ENCODE measurements at places on chromosomes 5 and 9. TPM values are rescaled to one million over a fixed set of nuclear protein-coding genes. Genes with fewer than 3 reads are reported as not detected.

DNA sequence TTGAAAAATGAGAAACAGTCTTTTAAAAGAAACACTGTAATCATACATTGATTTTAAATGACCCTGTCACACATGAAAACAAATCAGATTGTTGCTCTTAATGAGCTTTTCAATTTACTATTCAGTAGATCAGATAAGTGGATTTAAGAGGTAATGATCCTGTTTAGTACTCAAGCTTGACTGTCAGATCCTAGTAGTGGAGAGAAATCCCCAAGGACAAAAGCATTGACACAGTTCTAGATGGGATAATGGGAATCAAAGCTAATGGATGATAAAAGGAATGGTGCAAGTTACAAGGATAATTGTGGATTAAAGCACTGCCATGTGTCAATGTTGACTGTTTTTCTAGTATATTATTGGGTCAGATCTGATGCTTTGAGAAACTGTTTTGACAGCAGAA, 142.3 kb upstream of the TLX3 start:
- DNase-seq = peak; percentile 35

The MYMK gene
- total RNA-seq = not detected

The C5orf63 gene
- 1.5 TPM for total RNA-seq

DNA sequence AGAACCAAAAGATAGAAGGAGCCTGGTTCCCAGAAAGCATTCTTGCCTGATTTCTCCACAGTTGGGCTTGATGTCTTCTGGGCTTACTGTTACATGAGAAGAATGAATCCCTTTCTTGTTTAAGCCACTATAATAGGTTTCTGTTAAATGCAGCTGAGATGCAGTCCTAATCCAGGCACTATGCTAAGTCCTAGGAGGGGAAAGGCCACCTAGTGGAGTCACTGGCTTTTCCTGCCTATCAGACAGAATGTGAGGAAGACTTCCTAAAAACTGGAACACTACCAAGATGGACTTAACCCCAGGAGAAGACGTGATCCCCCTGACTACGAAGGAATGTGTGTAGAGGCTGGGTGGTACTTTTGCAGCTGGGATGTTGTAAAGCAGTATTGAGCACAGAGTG, 34.3 kb upstream of the FSD1L start:
- DNase-seq = peak; percentile 68

DNA sequence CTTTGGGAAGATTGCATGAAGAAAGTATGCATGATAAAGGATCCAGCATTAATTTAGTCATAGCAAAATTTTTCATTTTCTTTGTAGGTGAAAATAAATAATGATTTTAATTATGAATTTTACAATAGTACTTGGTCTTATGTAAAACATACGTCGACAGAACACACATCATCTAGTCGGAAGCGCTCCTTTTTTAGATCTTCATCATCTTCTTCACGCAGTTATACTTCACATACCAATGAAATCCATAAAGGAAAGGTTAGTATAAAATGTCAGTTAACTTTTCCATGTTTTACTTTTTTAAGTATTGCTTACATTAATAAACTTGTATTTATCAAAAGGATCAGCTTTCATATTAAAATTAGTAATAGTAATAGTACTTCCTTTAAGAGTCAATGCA, 35.8 kb downstream of the C7 start:
- DNase-seq = no peak

DNA sequence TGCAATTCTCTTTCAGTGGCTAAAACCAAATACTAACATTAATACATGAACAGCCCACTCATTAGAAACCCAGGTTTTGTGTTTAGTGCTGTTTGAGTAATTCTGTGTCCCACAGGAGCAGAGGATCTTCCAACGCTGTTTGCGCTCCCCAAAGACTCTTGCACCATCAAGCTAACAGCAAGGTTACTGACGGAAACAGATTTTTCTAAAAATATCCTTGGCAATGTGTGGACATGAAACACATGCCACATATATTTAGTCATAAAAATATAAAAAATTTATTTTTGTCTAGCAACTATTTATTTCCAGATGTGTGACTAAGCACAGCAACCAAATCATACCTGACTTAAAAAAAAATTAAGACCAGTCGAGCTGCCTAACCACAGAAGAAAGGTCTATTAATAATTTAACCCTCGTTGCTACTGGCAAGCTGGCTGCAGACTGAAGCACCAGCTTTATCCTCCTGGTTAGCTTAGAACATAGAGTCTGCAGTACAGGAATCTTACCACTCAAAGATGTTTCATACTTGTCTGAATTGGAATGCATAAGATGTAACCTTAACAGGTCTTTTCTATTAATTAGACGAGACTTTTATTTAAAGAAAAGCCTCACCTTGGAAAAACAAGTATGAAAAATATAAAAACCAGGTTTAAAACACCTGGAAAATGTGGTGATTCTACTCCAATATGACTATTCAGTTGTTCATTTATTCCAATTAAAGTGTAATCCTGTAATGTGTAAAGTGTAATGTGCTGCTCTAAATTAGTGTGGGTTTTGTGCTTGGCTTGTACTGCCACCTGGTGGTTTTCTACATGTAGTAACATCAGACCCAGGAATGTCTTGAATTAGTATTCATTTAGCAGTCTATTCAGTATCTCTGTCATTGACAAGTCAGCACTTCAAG, 272.5 kb downstream of the EPB41L4A start:
- peak; percentile 78 for DNase-seq

DNA sequence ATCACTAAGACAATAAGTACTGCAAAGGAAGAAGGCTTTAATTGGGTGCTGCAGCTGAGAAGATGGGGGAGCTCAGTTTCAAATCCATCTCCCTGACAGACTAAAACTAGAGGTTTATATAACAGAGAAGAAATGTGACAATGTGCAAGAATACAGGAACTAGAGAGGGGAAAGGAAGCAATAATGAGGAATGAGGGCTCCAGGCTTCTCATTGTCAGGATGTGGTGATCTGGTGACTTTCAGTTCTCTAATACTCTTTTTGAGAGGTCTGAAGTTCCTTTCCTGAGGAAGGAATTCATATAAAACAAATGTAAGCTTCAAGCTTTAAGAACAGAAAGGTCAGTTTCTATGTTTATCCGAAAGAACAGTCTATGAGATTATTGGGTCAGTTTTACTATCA, 42.5 kb upstream of the SPATA31E1 start:
- DNase-seq = no peak

The FANCG gene
- 97.1 TPM for total RNA-seq

DNA sequence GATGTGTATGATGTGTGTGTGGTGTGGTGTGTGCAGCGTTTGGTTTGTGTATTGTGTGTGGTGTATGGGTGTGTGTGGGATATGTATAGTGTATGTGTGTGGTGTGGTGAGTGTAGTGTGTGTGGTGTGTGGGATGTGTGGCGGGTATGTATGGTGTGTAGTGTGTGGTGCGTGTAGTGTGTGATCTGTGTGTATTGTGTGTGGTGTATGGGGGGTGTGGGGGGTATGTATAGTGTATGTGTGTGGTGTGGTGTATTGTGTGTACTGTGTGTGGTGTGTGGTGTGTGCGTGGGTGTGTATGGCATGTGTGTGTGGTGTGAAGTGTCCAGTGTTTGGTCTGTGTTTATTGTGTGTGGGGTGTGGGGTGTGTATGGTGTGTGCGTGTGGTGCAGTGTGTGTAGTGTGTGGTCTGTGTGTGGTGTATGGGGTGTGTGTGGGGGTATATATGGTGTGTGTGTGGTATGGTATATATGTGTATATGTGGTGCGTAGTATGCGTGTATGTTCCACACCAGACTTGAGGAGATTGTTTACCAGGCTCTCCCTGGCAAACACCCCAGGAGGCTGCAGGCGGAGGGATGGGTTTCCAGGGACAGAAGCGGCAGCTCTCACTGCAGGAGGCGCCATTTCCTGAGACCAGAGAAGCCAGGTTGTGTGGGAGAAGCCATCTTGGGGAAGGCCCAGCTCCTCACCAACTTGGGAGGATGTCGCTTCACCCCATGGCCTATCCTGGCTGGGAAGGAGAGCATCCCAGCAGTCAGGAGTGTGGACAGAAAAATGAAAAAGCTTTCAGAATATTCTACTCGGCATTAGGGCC, 138.1 kb downstream of the NXNL2 start:
- DNase-seq = peak; percentile 18

- DNase-seq = no peak
These were observed 49.5 kb upstream of the SUSD1 start for GRCh38 chr9:112224401-112225289.

The BTNL3 gene
- total RNA-seq = 0.34 TPM

DNA sequence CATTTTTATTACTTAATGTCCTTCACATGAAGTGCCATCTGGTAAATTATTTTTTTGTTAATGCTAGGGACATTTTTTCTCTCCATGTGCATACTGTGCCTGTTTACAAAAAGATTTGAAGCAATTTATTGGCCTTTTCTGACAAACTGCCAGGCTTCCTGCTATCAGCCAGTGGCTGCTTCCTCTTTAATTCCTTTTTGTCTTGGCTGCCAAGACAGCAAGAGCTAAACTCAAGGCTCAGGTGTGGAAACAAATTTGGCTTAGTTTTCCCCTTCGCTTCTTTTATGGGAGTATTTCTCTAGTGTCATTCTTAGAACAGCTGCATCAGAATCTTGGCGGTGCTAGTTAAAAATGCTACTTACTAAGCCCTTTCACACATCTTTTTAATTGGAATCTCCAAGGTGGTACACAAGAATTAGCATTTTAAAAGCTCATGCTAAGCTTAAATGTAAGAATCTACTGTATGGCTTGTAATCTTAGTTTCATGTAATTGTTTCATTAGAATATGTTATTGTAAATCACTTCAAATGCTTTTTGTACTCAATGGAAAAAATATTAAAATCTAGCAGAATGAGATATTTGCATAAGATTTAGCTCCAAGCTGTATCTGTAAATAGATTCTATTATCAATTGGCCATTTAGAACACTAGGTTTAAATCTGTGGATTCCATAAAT, 134.2 kb upstream of the RASGRF2 start:
- no peak for DNase-seq

DNA sequence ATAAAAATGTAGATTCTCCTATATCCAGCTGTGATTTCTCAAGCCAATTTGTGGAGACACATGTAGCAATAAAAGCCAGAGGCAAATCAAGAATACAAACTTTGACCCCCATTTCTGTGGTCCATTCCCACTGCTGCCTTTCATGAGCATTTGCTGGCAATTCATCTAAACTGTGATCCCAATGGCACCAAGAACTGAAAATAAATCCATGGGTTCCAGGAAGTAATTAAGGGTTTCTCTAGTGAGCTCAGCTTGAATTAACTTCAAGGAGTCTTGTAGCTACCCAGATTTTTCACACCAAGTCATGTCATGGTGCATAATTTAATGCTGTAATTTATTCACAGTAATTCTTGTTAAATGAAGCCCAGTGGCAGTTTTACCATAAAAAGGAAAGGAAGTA, 145.0 kb upstream of the SMC2 start:
- DNase-seq = no peak

The CCIN gene
- total RNA-seq = not detected

The ABLIM3 gene
- total RNA-seq = not detected

The ARL14EPL gene
- not detected for total RNA-seq

GRCh38 chr9:126677188-126678084, 63.7 kb downstream of the LMX1B start:
- peak; percentile 36 for DNase-seq

The C5orf58 gene
- total RNA-seq = not detected

The CATSPER3 gene
- not detected for total RNA-seq

DNA sequence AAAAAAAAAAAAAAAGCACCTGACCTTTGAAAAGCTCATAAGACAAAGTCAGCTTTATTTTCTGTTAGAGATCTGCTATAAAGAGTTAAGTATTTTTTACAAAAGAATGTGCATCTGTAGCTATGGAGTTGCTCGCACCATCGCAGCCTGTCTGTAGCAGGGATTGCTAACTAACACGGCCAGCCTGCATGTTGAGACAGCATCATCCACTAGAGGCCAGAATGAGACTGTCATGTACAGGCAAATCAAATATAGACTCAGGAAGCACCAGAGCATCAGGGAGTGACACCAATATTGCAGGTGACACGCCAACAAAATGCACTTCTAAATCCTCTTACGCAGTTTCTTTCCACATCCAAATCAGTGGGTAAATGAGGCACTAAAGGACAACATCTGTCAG, 136.3 kb upstream of the RASEF start:
- DNase-seq = peak; percentile 71

The PCDHA1 gene
- 0.19 TPM for total RNA-seq

DNA sequence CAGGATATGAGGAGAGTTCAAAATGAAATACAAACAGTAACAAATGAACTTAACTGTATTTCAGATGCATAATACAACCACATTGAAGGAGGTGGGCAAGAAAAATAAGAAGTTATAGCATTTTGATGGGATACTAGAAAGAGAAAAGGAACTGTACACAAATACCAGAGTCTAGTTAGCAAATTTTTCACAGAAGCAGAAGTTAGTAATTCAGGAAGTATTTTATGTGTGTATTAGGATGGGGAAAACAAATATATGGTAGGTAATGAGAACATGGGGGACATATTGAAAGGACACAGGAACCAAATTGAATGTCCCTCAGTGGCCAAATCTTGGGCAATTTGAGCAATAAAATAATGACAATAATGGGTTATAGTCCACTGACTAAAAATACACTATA, 18.4 kb downstream of the GM2A start:
- no peak for DNase-seq

DNA sequence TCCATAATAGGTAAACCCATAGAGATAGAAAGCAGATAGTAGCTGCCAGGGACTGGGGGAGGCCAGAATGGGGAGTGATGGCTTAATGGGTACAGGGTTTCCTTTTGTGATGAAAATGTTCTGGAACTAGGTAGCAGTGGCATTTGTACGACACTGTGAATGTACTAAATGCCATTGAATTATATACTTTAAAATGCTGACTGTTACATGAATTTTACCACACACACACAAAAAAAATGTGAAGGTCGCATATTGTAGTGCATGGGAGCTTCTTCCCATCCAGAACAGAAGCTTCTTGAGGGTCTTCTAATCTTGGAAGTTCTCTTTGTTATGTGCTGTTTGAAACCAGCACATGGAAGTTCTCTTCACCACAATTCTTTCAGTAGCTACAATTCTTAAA, 19.9 kb upstream of the ANP32B start:
- DNase-seq = no peak

Measured in neural progenitor cell (in vitro differentiated cells).